ENCODE measurements at places on chromosomes 13 and 19. TPM values are rescaled to one million over a fixed set of nuclear protein-coding genes. Genes with fewer than 3 reads are reported as not detected.

C1QTNF9 gene
- 3.5 TPM for total RNA-seq

POU4F1 gene
- 2.4 TPM for total RNA-seq

GRCh38 chr19:6800991-6801484 is 28.5 kb downstream of the VAV1 start:
- DNase-seq = no peak

GRCh38 chr13:66895780-66896179 is 334.4 kb downstream of the PCDH9 start:
- peak; percentile 44 for DNase-seq

GRCh38 chr19:1911995-1912394 is 6.8 kb downstream of the ADAT3 start:
- DNase-seq = no peak

All from muscle of leg (tissue), 16 donors.